ENCODE measurements at places on chromosomes 7 and 10.

- DNase-seq = no peak
Measured at GRCh38 chr7:83366629-83367028, 203.9 kb upstream of the PCLO start.

DNA sequence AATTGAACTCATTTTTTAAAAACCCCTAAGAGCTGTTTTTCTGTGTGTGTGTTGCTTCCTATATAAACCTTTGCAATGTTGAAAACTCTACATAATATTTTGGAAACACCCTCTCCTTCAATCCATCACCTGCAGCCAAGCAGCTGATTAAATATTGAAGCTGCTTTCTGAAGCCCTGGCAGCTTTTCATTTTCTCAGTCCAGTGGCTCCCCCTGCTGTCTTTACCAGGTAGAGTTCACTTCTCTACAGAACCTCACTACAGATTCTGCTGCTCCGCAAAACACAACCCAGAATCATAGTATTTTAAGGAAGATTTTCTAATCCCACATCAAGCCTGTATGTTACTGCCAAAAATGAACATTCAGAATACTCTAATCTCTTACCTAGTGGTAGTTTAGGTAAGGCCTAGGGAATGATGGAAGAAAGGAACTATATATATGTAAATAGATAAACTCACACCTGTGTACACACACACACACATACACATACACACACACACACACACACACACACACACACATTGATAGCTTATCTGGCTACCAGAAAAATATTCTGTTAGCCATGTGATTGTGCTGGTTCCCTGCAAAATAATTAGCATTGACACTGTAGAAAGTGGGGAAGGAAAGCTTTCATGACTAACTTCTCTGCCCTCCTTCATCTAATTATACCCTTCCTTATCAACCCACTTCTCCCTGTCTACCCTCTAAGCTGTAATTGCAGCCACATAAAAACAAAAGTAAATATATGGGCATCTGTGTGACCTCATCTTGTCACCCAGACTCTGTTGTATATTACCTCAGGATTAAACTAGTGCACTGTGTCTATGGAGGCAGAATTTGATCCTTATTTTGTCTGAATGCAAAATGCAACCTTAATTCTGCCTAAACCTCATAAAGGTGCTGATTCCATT, 229.5 kb upstream of the FZD1 start:
- DNase-seq = peak; percentile 5

DNA sequence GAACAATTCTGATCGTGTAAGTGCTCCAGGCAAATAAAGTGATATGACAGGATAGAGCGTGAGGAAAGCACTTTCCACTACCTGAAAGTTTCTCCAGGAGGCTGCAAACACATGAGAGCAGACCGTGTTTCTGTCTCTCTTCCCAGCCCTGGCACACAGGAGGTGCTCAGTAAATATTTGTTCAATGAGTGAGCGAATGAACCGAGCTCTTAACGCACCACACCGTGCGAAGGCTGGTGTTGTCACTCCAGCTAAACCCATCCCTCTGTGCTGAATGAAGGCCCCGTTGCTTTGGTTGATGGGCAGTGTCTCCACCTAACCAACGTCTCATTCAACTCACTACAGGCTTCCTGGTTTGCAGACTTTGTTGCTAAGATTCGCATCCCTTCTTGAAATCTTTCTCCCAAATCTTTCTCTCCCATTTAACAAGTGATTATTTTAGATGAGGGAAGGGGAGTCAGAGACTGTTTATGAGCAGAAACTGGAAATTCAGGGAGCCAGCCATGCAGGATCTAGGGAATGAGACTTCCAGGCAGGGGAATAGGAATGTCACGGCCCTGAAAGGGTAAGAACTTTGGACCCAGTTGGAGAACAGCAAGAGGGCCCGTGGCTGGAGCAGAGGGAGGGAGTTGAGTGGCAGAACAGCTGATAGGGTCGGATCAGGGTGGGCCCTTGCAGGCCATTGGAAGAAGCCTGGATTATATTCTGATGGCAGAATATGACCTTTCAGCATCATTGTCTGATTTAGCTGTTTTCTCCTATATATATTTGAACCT, 282.6 kb downstream of the CAMK1D start:
- DNase-seq = no peak

DNA sequence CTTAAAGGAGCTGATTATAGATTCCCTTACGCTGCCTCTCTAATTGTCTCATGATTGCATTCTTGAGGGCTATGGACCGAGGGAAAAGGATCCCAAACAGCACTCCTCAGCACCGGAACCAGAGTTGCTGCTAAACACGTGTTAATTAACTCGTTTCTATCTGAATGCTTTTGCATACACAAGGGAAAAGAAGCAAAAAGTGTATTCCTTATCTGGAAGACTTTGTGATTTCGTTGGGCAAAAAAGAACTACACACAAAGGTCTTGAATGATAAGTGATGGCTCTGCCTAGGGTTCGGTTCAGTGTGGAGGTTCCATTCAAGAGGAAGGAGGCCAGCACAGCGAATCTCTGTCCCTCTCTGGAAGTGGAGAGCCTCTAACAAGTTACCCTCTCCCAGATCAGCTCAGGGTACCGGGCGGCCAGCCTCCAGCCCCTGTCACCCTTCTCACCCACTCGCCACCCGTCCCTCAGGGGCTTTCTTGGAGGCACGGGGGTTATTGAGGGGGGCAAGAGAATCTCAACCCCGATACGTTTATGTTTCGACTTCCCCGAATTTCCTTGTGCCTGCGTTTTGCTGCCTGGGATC, 515 bp upstream of the SLC4A2 start:
- no peak for DNase-seq

GRCh38 chr7:159107161-159107892, 37.3 kb downstream of the VIPR2 start:
- no peak for DNase-seq

DNA sequence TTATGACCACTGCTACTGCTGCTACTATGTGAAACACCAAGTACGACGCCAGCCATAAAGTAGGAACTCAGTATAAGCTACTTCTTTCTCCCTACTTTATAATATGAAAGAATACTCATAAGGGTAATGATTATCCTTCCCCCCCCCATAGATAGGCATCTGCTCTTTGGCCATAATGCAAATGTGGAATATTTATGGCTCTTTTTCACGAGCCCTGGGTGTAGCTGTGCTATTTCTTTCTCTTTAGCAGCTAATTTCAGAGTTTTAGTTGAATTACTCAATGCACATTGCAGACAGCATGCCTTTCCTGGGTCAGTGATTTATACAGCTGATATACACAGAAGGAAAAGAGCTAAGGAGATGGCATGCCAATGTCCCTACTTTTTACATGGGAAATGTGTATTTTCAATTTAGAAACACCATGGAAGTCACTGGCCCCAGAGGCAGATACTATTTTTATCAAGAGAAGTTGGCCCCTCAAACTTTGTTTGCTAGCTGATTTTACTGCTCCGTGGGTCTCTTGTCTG, 234.1 kb upstream of the KIAA1217 start:
- DNase-seq = no peak

DNA sequence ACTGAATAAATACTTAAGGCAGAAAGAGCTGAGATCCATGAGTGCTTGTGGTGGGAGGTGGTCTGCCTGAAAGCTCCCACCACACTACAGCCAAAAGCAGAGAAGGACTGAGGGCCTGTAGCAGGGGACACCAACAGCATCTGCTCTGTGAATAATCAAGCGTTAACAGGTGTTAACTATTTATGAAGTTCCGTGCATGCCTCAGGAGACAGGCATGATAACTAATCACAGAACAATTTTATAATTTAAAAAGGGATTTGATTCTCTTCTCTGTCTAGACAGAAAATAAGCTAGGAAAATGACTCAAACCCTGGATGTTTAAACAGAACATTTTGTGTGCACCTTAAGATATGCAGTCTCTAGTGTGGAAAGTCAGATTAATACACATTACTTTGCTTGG, 61.5 kb upstream of the GHITM start:
- no peak for DNase-seq

DNA sequence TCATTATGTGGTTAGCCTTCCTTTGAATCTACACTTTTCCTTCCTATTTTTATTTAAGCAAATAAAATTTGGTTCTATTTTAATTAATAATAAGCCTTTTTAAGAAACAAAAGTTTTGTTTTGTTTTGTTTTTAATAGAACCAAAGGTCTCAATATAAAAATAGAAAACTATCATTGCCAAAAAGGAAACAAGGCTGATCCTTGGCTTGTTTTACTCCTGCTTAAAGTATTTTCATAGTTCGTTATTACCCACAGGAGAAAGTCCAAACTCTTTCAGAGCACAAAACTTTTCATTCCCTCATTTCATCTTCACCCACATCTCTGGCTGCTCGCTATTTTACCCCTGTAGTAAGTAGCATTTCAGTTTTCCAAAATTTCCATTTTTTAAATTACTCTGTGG, 374.8 kb downstream of the SEMA3D start:
- no peak for DNase-seq

GRCh38 chr7:29588900-29589696, 25.5 kb downstream of the PRR15 start:
- no peak for DNase-seq

- DNase-seq = no peak
Measured at GRCh38 chr10:851901-852300, 79.6 kb downstream of the LARP4B start.

GRCh38 chr10:52488606-52489485, 174.8 kb downstream of the DKK1 start:
- DNase-seq = peak; percentile 26

GRCh38 chr10:125997586-125997985, 101.2 kb downstream of the FANK1 start:
- no peak for DNase-seq

DNA sequence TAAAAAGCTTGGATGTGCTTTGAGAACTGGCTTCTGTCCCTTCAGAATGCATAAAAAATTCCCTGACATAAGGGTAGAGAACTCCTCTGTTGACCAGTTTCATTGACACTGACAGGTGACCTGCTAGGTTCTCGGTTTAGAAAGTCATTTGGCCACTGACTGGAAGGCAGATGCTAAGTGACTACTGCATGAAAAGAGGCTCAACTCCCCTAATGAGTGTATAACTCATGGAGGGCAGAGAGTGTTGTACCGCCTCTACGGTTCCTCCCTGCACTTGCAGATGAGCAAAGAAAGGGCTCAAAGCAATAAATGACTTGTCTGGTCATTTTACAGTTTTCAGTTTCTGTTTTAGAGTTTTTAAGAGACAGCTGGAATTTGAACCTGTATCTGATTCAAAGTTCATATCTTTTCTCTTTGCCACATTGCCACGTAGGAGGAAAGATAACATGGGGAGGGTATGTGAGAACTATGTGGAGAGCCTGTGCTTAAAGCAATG, 2.9 kb upstream of the FGL2 start:
- no peak for DNase-seq

- no peak for DNase-seq
Measured at GRCh38 chr10:29033311-29033940, 255.4 kb upstream of the LYZL1 start.

Measured in non-pigmented ciliary epithelial cell (primary cell).